ENCODE measurements at places on chromosomes 3 and 15.

GRCh38 chr3:177051411-177051810 lies 145.9 kb downstream of the TBL1XR1 start:
- DNase-seq = no peak

DNA sequence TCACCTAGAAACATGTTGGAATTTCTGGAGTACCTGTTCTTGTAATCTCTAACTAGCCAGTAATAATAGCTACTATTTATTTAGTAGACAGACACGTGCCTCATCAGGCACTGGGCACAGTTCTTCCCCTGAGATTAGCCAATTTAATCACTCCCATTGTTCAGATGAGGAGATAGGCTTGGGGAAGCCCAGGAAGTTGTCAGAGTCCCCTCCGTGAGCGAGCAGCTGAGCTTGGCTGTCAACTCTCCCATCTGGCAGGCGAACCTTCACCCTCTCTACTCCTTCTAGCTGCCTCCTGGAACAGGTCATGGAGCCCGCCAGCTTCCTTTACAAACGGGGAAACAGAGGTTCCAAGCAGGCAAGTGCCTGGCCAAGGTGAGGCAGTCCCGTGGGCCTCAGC lies 31.1 kb upstream of the FGD5 start:
- DNase-seq = no peak

GRCh38 chr3:126107957-126108675 lies 24.2 kb upstream of the SLC41A3 start:
- no peak for DNase-seq

DNA sequence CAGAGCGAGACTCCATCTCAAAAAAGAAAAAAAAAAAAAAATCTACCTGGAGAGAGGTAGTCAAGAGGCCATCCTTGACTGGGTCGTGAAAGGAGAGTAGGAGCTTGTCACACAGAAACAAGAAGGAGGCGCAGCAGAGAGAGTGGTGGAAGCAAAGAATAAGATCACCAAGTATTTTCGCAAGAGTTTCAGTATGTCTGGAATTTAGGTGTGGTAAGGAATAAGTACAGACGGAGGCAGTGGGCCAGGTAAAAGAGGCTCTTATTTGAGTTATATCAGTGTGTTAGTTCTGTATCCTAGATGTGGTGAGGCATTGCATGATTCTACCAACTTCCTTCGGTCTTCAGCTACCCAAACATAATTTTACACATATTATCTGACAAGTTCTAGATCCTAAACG lies 14.6 kb upstream of the ATP10A start:
- DNase-seq = no peak

DNA sequence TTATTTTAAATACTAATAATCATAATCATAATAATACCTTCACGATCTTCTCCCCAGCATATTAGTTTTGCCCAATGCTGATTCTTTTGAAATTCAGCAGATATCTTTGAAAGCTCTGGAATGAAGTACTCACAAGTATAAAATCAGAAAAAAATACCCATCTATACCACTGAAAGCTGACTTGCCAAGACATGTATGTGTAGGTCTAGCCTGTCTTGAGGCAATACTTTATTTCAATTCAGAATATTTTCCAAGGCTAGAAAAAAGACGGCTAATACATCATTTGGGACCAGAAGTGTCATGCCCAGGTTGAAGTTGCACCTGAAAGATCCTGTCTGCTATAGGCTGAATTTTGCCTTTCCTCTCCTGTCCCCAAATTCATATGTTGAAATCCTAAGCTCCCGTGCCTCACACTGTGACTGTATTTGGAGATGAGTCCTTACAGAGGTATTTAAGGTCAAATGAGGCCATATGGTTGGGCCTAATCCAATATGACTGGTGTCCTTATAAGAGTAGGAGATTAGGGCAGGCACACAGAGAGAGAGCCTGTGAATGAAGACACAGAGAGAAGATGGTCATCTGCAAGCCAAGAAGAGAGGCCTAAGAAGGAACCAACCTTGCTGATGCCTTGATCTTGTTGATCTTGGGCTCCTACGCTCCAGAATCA lies 255.9 kb upstream of the CMC1 start:
- DNase-seq = no peak

- no peak for DNase-seq
Measured at GRCh38 chr3:14451844-14452739, 49.7 kb downstream of the SLC6A6 start.

DNA sequence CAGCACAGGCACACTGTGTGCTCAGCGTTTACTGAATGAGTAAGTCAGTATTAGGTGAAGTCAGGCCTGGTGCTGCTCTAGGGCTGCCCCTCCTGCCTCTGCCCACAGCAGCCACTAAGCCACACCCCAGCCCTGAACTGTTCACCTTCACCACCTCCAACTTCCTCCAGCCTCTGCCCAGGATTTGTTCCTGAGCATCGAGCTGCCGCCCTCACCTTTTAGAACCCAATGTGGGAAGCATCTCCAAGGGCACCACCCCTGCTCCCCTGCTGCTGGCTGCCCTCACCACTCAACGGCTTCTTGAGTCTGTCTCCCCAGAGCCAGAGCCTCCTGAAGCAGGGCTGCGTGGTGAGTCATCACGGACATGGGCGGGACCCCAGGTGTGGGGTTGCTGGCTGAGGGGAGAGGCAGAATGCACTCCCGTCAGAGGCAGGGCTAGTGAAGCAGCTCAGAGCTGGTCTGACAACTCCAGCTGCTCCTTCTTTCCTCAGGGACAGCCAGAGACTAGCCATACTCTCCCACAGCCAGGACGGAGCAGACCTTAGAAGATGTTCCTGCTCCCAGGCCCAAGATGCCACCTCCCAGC lies 5.8 kb downstream of the HYAL2 start:
- no peak for DNase-seq

GRCh38 chr15:30928076-30928475 lies 24.4 kb downstream of the FAN1 start:
- DNase-seq = no peak

- DNase-seq = no peak
Measured at GRCh38 chr15:27842526-27842925, 256.6 kb downstream of the OCA2 start.

GRCh38 chr3:186342197-186342596 lies 19.8 kb downstream of the DGKG start:
- DNase-seq = no peak

- no peak for DNase-seq
Measured at GRCh38 chr3:67774676-67775075, 120.3 kb upstream of the SUCLG2 start.

DNA sequence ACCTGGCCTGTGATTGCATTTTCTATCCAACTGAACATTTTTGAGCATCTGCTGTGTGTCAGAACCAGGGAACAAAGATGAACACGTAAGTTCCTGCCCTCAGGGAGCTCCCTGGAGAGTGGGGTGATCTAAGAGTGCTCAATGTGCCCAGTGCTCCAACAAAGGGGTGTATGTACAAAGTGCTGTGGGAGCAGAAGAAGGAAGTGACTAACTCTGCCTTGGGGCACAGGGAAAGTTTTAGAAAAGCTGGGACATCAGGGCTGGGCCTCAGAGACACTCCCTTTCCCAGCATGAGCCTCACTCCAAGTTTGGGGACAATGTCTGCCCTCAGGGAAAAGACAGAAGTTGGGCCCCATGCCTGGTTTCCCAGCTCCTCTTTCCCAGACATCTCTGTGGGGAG lies 27.6 kb upstream of the BNC1 start:
- DNase-seq = no peak
